ENCODE measurements at places on chromosomes 2 and 18.

DNA sequence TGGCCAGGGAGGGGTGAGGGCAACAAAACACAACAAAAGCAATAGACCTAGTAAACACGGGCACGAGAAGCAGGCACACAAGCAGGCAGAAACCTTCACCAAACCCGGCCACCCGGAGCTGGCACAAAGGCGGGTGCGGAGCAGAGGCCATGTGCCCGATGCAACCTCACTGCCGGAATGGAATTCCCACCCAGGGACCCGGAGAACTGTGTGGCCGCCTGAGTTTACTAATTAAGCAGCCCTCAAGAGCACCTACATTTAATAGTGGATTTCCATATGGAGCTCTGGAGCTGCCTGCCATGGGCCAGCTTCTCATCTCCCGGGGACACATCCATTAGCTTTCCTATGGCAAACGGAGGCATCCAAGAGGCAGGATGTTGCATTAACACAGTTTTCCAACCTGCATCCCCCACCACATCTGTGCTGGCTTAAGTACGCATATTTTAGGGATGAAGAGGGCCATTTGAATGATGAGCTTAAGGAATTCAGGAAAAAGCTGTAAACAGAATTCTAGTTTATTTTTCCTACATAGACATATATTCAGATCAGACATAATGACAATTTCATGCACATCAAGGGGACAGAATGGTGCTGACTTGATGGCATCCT, 104.5 kb upstream of the SMIM21 start:
- no peak for DNase-seq

GRCh38 chr18:47817017-47817794, 113.3 kb downstream of the SMAD2 start:
- no peak for DNase-seq

DNA sequence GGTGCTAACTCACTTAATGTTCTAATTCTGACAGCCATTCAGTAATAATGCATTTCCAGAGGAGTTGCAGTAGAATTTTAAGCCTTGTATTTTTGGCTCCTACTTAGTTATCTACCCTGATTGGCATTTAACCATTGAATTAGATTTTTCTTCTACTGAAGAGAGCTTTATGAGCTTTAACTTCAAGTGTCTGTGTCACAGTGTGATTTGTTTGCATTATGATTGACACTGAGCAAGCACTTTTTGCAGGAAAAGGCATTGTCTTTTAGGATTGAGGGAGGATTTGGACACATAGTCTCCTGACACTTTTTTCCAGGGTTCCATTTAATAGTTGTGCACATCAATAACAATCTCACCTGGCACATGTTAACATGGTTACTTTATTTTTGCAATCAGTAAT, 26.7 kb downstream of the LYPD6 start:
- DNase-seq: no peak

DNA sequence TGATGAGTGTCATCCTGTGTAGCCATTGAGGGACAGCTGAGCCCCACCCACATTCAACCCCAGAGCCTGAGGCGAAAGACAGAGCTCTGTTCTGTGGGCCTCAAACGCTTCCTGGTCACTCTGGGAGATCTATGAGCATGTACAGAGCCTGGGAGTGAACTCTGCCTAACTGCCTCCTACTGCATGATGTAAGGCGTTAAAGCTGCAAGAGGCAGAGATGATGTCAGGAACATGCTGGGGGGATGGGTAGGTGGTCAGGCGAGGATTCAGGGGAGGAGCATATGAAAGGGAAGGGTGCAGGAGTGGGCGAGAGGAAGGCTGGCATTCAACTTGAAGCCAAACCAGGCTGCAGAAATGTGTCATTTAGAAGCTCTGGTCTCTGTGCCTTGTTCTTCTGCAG, 181.0 kb downstream of the TFCP2L1 start:
- no peak for DNase-seq

DNA sequence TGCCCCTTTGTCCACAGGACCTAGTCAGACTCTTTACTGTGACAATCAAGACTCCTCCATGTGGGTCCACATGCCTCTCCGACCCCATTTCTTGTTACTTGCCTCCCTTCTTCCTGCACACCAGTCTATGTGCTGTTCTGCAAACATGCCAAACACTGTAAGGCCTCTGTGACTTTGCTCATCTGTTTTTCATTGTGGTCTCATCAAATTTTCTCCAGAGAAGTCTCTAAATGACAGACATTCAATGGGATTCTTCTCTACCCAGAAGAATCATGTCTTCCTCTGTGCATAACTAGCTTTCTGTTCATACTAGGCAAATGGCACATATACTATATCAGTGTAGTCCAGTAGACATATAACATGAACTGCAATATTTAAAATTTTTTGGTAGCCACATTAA, 43.0 kb upstream of the KCNE4 start:
- no peak for DNase-seq
